ENCODE measurements at places on chromosomes 3 and 15. TPM values are rescaled to one million over a fixed set of nuclear protein-coding genes. Genes with fewer than 3 reads are reported as not detected.

Gene FBN1
- total RNA-seq = 12.3 TPM

DNA sequence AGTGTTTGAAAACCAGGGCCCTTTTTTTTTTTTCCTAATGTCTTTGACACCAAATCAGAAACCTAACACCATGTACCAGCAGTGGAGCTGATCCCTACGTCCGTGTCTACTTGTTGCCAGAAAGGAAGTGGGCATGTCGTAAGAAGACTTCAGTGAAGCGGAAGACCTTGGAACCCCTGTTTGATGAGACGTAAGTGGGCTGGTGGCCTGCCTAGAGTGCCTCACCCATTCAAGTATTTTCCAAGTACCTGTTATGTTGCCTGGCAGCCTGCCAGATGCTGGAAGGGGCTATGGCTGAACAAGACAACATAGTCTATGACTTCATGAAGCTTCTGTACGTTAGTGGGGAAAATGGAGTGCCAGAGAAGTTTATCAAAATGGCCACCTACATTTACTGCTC, 39.7 kb downstream of the ESYT3 start:
- DNase-seq = no peak

Gene SYNPR
- not detected for total RNA-seq

DNA sequence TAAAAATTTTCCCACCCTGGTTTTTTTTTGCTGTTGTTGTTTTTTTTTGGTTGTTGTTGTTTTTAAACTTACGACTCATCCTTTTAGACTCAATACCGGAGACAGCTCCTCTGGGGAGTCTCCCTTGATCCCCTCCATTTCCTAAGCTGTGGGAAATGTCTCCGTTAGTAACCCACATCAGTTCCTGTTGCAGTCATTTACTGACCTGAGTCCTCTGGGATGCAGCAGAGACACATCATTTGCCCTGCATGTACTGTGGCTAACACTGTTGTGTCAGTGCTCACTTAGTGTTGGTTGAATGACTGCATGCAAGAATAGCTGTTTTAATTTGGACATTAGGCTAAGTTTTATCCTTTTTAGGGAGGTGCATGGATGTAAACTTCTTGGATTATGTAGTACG, 83.8 kb downstream of the MBNL1 start:
- DNase-seq = no peak

DNA sequence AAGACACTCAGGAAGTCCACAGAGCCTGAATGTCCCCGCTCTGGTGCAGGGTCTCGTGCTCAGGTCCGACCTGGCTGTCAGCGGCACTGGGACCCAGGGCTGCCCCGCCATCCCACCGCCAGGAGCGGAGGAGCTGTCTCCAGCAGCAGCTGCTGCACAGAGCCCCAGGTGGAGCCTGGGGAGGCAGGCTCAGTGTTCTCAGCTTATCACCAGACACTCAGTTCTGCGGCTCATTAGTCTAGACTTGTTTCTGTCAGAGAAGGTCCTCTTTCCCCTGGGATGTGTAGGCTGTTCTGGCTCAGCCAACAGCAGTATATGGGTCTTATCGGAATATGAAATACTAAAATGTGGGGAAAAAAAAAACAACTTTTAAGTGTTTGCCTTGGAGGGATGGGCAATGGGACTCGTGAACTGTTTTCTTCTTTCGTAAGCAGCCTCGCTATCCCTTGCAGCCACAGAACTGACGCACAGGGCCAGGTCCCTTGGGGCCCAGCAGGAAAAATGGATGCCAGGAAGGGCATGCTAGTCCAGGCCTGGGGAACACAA, 75.9 kb downstream of the KLF13 start:
- no peak for DNase-seq

DNA sequence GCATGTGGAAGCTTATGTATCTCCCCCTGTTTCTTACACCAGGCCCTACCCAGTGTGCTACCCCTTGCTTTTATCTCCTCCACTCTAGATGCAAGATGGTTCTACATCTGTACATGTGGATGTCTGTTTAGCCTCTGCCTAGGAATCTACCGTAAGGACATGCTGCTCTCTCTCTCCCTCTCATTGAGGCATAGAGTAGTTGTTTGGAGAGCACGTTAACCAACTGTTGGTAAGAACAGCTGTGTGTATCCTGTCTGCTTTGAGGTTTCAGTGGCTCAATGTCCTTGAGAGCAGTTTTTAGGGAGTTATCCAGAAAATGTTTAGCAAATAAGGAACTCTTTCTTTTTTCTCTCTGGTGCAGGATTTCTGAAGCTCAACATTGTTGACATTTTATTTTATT, 152.8 kb downstream of the DNAJB8 start:
- DNase-seq = no peak

- no peak for DNase-seq
Measured at GRCh38 chr3:194360568-194360967, 9.0 kb downstream of the LRRC15 start.

Gene FETUB
- total RNA-seq = 9.0 TPM

Gene FGF12
- total RNA-seq = 1.1 TPM

Gene IGSF11
- total RNA-seq = 8.8 TPM

Gene KCNMB2
- not detected for total RNA-seq

- DNase-seq = no peak
Measured at GRCh38 chr3:2623436-2623835, 486.7 kb downstream of the IL5RA start.

Gene TNIK
- 5.4 TPM for total RNA-seq

DNA sequence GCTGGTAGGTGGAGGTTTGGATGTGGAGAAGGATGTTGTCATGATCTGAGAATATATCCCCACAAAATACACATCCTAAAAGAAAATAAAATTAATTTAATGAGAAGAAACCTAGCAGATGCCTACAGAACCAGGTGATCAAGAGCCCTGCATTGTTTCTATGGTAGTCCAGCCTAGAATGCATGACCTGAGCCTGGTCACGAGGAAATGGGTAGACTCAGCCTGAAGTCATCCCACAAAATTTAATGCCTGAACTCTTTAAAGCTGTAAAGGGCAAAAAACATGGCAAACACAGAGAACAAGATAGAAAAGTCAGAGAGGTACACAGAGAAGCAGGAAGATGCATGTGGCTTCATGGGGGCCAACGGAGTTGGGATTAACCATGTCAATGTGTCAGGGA, 36.0 kb downstream of the LDHAL6B start:
- DNase-seq = no peak

DNA sequence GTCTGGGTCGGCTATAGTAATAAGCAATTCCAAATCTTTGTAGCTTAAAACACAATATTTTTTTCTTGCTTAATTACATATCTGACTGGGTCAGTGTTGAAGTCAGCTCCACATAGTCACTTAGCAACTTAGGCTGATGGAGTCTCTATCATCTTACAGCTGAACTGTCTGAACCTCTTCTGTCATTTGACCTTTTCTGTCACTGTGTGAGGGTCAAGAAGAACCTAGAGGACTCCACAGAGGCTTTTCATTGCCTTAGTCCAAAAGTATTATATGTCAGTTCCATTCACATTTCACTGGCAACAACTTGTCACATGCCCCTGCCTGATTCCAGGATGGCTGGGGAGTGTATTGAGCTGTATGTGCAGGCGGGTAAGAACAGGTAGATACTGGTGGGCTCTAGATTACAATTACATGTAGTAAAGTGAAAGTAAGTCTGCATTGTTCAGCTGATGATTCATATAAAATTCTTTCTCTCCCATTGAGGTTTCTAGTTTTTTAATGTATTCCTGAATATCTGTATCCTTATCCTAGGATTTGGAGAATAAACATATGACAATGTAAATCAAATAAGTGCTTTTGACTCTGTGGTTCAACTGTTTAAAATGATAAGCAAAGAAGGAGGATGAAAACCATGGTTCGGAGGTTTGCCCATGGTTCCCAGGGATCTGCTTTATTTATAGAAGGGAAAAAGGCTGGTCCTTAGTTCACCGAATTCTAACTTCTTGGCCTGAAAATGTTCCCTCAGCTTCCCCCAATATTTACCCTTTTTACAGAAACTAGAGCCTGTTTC, 5.8 kb upstream of the ARPP21 start:
- no peak for DNase-seq

GRCh38 chr3:38268087-38268486, 2.5 kb downstream of the SLC22A13 start:
- DNase-seq = no peak

DNA sequence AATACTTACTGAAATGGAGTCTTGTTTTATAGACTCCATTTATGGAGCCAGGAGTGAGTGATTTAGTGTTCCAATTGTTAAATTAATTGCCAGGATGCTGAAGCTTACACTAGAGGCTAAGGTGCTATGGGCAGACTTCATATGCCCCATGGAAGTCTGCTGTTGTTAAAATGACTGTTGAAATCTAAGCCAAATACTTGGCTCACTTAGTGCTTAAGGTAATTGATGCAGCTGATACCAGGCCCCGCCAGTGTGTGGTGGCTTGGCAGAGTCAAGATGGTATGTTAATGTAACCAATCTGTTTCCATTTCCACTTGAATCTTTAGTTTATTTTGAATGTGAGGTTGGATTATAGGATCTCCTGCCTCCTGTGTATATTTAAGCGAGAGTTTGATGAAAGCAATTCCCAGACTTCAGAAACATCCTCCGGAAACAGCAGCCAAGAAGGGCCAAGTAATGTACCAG, 187.1 kb downstream of the ITPR1 start:
- DNase-seq = no peak

- no peak for DNase-seq
Measured at GRCh38 chr3:58180940-58181587, 29.7 kb downstream of the DNASE1L3 start.

DNA sequence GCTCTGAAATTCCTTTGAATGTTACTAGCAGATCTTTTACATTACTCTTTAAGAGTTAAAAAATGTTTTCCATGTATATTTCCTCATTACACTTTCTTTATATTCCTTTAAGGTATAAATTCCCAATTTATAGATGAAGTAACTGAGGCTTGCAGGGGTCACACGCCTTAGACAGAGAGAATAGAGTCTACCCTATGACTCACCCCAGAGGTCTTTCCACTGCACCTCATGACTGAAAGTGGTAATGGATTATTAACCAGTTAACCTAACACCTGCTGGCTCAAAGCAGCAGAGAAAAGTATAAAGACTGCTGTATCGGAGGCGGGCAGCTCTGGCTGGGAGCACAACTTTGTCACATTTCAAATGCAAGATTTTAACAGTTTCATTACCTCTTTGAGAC, 37.7 kb downstream of the LDHAL6B start:
- DNase-seq = no peak

DNA sequence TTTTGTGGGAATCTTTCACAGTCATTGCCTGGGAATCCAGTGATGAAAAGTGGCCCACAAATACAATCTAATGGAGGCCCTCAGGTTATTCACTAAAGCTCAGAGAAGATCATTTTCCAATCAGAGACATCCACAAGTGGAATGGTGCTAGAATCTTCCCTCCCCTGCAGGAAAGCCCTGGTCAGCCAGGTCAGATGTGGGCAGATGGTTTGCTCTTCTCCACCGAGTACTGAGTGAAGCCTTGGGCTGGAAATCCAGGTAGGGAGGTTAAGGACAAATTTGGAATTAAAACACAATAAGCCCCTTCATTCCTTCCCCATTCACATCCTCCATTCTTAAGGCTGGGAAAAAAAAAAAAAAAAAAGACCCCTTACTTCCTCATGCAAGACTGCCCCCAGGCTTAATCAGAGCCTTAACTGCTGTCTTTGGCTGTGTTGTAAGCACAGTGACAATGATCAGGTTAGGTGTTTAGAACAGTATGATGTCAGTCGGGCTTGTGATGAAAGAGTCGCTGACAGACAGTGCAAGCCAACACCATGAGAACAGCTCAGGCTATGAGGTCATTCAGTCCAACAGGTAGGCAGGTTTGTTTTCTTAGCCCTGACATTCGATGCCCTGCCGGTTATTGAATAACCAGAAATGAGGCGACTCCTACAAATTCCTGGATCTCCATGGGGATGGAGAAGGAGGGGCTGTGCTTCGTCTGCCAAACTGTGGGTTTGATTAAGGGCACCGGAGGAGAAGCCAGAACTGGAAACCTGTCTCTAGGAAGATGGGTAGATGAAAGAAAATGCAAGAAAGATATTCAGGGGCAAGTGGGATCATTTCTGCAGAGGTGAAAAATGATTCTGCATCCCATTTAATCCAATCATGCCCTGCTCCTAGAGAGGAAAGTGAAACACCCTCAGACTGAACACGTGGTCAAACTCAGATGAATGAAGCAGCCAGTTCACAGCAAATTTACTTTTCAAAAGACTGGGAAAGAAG, 23.5 kb upstream of the HES1 start:
- no peak for DNase-seq

DNA sequence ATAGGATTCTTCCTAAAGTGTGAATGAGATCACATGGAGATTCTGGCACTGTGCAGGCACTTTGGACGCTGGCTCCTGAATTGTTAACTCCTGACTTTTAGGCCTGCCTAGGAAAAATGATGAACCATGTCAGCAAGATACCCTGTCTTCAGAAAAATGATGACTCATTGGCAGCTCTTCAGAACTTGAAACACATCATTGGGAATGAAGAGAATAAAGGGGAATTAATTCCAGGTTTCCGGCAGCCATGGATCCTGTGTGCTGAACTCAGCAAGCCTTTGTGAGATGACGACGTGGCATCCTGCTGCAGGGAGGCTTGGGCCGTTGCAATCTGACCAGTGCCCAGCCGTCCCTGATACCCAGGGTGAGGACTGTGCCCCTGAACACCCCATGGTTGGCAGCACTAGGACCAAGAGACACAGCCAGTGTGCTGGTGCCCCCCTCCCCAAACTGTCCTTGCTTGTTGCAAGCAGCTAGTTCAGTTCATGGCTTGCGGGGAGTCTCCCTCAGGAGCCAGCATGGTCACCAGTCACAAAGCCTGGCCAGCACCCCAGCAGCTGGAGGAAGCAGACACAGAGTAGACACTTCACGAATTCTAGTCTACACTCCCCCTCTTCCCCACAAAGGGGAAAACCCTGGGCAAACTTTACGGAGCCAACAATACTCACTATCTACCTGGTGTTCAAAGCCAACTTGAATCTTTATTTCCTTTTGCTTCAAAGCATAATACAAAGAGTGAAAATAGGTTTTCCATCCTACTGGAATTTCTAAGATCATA, 7.8 kb upstream of the LIPC start:
- DNase-seq = no peak

Gene KBTBD13
- not detected for total RNA-seq

DNA sequence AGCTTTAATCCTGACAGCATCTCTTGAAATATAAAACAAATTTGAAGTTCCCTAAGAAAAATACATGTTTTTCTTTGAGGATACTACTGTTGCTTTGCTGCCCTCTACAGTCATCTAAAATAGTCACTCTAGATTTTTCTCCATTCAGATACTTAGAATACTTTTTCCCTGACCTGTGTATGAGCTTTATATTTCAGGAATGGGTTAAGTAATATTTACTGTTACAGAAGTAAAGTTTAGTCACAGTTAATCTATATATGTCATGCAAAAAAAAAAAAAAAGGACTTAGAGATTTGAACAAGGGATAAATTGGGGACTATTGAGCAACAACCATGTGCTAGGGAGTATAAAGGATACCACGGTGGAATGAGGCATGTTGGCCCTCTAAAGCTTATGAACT, 8.8 kb downstream of the NECTIN3 start:
- no peak for DNase-seq

Gene OR5K1
- total RNA-seq = not detected

DNA sequence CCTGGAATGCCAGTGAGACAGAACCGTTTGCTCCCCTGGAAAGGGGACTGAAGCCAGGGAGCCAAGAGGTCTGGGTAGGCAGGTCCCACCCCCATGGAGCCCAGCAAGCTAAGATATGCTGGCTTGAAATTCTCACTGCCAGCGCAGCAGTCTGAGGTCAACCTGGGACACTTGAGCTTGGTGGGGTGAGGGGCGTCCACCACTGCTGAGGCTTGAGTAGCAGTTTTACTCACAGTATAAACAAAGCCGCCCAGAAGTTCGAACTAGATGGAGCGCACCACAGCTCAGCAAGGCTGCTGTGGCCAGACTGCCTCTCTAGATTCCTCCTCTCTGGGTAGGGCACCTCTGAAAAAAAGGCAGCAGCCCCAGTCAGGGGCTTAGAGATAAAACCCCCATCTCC, 33.6 kb downstream of the CEP70 start:
- DNase-seq = no peak

- no peak for DNase-seq
Measured at GRCh38 chr15:91611561-91612323, 241.8 kb upstream of the SLCO3A1 start.
